CD8-positive, alpha-beta memory T cell (primary cell): ENCODE measurements at places on chromosomes 3 and 15.

- peak; percentile 68 for DNase-seq
These were observed 70.7 kb downstream of the SSR3 start for GRCh38 chr3:156483961-156484787.

DNA sequence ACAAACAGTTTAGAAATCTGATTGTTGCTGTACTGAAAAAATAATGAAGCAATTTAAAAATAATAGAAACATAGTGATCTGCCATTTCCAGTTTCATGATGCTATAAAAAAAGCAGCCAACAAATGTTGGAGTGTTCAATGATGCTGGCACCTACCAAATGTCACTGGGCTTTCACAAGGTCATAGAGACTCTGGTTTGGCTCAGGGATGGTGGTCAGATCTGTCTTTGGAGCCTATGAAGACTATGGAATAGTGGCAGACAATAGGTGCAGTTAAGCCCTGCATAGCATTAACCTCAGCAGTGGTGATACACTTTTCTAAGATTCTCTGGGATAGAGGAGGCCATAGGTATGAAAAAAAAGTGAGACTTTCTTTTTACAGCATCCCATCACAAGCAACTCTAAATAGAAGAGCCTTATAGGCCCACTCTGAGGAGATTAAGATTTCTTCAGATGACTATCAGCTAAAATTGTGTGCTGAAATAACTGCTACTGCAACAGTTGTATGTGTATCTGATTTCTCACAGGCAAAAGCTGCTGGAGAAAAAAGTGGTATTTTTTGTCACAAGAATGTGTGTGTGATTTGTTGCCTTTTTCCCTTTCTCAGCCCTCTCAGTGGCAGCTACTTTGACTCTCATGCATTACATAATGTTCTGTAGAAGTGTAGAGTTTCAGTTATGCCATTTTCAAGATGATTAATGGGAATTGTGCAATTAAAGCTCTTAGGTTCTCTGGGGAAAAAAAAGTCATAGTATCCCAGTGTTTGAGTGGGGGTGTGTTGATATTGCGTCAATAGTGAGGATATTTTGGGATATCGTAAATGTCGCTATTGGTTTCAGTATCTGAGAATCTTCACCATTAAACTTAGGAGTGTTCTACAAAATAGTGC, 137.4 kb downstream of the MBNL1 start:
- DNase-seq: no peak

GRCh38 chr3:56835650-56836227, 34.0 kb upstream of the ARHGEF3 start:
- DNase-seq: no peak

DNA sequence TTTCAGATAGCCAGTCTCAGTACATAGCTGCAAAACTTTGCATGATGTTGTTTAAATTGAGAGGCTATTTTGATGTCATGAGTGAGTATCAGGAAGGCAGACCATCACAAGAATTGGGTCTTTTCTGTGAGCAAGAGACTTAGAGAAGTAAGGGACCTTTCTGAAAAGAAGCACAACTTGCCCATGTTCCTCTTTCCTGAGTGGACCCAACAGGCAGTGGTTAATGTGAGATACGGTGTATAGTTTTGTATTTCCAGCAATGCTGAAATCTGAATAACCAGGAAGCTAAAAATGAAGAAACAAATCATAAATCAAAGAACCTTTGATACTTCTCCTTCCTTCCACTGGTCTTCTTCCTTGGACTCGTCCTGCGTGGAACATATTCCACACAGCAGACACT, 25.1 kb downstream of the MCTP2 start:
- no peak for DNase-seq

GRCh38 chr3:65412588-65412987, 626.1 kb downstream of the MAGI1 start:
- DNase-seq: no peak

DNA sequence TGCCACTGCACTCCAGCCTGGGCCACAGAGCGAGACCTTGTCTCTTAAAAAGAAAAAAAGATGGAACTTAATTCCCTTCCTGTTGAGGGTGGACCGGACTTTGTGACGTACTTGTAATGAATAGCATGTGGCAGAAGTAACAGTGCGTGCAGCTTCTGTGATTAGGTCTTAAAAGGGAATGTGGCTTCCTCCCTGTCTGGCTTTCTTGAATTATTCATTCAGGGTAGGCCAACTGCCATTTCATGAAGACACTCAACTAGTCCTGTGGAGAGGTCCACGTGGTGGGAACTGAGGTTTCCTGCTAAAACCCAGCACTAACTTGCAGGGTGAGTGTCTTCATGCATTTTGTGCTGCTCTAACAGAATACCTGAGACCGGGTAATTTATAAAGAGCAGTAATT, 98.9 kb upstream of the PIAS1 start:
- no peak for DNase-seq

DNA sequence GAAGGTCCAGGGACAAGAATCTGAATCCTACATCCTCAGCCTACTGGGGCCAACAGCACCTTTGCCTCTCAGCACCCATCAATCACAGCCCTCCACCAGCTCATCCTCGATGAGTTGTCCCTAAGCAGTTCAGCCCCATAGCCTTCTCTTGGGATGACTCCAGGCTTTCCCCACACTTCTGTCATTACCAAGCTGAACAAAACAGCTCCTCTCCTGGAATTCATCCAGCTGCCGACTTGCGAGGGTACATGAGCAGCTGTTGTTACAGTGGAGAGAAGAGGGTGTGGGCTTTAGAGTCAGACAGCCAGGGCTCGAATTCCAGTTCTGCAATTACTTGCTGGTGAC, 69.0 kb upstream of the THBS1 start:
- DNase-seq: no peak

DNA sequence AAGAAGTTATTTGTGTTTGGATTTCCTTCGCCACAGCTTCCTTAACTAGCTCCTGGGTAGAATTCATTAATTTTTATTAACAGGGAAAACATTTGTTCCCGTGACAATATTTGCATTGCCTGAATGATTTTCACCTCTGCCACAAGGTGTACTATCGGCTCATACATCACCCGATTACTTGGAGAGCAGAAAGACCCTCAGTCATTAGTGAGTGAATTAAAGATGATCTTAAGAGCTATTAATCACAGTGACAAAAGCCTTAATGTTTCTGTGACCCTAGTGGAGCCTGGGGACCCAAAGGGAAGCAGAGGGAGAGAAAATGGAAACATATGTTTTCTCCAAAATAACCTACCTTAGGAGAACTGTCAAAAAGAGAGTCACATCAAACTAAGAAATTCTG, 228.3 kb downstream of the MECOM start:
- no peak for DNase-seq

DNA sequence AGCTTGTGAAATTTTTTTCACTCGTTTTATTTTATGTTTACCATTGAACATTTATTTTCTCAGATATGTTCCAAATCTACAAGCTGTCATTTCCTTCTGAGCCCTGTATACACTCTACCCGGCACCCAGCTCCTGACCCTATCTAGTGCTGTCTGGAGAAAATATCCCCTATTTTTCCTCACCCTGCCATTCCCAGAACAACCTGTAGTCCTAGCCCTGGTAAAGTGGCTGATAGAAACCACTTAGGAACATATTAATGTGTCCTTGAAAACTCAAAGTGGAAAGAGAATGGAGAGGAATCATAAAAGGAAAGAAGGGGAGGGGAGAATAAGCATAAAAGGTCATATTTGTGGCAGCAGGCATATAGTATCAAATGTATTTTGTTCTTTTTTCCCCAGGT, 8.2 kb upstream of the TIMMDC1 start:
- no peak for DNase-seq

DNA sequence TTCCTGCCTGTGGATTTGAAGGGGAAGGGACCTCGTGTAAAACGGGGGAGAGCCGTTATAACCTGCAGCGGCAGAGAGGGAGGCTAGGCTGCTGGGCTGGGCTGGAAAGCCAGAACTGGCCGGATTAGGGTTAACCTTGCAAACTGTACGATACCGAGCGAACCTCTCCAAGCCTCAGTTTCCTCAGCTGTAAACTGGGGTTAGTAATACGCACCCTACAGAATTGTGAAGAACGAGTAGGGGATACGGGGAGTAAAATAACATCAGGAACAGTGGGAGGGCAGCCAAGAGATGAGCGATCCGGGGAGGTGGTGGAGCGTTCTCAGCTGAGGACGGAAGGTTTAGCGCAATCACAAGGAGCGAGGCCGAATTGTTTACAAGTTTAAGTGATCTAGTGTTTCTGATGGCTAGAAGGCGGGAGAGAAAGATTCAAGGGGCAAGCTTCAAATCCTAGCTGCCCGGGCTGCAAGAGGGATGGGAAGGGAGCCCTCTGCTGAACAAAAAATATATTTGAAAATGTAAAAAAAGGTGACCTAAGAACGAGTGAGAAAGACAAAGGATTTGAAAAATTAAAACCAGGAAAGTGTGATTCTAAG, 768 bp upstream of the SEMA5B start:
- no peak for DNase-seq

DNA sequence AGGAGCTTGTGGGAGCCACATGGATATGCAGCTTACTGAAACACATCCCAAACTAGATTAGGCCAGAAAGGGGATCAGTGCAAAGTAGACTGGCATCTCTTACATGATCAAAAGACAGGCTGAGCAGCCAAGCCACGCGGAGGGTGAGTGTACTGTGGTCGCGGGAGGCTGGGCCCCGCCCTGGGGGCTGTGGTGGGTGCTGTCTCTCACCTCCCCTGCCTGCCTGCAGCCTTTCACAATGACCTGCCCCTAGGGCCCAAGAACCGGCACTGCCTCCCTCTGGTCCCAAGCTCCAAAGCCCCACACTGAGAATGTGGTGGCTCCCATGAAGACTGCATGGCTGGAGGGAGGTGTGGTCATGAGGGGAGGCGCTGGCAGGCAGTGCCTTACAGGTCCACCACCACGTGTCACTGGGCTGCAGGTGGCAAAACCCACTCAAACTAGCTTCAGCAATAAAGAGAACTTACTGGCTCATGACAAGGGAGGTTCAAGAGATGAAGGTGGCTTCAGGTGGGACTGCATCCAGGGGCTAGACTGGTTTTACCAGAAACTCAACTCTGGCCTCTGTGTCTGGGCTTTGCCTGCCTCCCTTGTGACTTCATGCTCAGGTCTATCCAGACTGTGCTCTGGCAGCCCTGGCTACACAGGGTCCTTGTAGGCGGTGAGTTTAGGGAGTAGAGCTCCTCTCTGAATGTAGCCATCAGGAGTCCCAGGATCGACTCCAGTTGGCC, 27.4 kb upstream of the PLXND1 start:
- DNase-seq: no peak

DNA sequence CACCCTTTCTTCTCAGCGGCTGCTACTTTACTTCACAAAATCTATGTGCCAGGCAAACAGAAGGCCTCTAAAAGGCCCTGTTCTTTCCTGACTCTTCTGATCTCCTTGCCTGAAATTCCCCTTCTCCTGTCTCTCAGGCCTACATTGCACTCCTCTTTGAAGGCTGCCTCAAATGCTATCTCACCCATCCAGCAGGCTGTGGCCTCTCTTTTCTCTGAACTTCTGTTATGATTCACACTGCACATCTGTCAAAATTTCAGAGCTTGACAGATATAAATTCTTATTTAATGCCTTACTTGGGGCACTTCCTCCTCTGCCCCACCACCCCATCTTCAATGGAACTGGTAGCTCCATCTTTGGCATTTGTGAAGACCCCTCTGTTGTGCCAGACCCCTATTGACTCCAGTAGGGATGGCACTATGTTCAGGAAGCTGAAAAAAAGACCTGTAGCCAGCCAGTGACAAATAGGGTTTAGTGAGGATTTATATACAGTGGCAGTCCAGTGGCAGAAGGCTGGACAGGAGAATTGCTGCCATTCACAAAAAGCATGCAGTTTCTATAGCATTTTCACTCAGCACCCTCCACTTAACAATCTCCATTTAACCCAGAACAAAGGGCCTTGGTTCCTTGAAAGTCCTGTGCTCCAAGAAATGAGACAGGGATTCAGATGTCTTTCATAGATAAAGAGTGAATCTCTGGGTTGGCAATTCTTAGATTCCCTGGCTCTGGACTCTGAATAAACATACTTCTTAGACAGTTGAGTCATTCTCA, 415.8 kb upstream of the GRM7 start:
- DNase-seq: no peak

- no peak for DNase-seq
These were observed 148.4 kb downstream of the RTP4 start for GRCh38 chr3:187516446-187517185.

- no peak for DNase-seq
These were observed 231.2 kb downstream of the THSD4 start for GRCh38 chr15:71346464-71346863.

DNA sequence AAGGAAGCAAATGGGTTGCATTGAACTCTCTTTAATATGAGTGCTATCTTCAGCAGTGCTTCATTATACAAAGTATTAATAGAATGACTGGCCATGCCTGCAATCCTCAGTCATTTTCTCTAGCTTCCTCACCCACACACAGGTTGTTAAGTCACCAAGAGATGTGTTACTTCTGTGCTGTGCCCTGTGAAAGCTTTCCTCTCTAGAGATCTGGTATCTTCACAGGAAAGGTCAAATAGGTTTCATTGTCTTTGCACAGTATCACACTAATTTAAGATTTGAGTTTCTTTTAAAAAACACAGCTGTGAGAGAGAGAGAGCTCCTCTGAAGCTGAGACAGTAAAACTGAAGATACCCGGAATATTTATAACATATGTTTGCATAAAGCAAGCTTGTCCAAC, 278.6 kb downstream of the CNTN4 start:
- DNase-seq: no peak

DNA sequence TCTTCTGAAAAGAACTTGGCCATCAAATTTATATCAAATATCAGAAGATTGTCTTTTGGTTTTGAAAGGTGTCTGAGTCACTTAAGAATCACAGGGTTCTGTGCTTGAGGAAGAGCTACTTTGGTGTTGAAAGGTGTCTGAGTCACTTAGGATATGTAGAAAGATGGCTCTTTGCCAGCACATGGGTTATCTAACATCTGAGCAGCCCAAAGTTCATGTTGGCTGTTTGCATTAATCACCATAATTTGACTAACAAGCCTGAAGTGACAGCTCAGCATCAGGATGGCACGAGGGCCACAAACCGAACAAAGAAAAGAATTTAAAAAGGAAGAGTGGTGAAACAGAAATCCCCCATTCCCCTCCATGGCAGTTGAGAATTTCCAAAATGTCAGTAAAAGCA, 190.5 kb upstream of the CMC1 start:
- DNase-seq: no peak

- no peak for DNase-seq
These were observed 775 bp downstream of the ARNT2 start for GRCh38 chr15:80404761-80405553.

GRCh38 chr3:103112273-103112672, 677.5 kb downstream of the ZPLD1 start:
- DNase-seq: no peak

- DNase-seq: no peak
These were observed 26.0 kb upstream of the MRPS22 start for GRCh38 chr3:139317660-139318430.

DNA sequence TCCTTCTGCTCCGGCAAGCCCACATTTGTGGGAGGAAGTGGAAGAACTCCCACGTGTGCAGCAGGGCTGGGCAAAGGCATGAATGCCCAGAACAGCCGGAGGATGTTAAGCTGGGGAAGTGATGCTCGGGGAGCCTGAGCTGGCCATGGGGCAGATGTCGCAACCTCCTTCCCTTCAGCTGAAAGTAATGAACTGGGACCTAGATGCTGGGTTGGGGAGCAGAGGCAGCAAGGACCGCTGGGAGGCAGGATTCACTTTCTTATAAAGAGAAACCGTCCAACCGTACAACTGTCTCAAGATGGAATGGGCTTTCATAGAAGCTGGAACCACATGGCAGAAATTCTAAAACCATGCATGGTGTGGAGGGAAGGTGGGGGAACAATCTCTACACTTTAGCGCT, 290.9 kb downstream of the OCA2 start:
- no peak for DNase-seq

- DNase-seq: no peak
These were observed 712 bp downstream of the RTF1 start for GRCh38 chr15:41417418-41418195.
